ENCODE measurements at places on chromosomes 3 and 15.

DNA sequence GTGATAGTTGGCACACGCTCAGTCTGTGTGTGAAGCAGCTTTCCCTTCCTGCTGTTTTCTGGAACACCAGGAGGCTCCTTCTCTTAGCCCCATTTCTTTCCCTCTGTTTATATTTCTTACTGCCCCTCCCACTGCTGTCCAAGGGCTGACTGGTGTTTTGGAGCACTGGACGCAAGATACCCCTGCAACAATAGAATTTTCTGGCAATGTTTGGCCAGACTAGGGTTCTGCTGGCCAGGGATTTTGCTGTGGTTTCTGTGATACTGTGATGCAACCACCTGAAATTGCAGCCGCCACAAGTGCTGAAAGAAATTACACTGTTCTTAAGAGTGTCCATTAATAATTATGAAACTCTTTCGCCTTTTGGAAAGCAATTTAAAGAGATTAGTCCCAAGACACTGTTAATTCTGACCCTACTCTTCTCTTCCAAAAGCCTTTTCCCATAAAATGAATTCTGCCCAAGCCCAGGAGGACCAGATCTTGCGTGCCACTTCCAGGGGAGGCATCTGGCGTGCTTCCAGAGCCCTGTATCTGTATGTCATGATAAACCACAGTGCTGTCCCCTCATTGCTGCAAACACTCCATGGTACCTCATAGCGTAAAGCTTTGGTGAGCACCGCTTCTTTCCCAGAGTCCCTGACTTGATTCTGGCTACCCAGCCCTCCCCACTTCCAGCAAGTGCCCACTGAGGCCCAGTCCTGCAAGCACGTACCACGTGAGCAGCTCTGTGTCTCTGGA lies 159.4 kb upstream of the CHRM5 start:
- DNase-seq, result peak; percentile 43

- DNase-seq, result no peak
These were observed 58.8 kb upstream of the GOLGA8A start for GRCh38 chr15:34496207-34496995.

GRCh38 chr3:123270818-123271217 lies 69.1 kb downstream of the SEC22A start:
- DNase-seq, result no peak

DNA sequence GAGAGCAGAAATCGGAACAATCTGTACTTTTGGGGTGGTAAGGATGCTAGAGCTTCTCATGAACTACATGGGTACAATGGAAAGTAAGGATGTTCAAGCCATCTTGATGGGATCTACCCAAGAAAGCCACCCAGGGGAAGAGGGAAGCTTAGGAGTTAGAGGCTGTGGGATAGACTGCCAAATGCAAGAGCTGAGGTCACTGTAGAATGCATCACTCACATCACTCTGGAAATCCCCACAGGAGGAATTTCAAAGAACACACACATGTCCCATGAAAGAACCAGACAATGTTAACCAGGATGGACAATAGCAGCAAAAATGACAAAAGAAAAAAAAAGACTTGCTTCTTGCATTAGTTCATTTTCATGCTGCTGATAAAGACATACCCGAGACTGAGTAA lies 32.8 kb upstream of the UBE2E2 start:
- no peak for DNase-seq

DNA sequence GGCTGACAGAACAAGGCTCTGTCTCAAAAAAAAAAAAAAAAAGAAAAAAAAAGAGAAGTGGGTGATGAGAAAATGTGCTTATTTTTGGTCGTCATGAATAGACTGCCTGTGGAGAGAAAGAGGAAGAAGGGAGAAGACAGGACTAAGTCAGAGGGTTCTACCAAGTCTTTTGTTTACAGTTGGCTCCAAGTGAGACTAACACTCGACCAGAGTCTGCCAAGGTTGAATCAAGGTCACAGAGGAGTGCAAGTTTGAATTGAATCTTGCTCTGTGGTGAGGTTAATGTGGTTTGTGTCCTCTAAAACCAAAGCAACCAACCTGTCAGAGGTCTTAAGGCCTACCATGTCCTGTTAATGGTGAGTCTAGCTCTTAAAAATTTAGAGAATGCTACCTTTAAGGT lies 334.1 kb upstream of the GRM7 start:
- DNase-seq, result peak; percentile 26

DNA sequence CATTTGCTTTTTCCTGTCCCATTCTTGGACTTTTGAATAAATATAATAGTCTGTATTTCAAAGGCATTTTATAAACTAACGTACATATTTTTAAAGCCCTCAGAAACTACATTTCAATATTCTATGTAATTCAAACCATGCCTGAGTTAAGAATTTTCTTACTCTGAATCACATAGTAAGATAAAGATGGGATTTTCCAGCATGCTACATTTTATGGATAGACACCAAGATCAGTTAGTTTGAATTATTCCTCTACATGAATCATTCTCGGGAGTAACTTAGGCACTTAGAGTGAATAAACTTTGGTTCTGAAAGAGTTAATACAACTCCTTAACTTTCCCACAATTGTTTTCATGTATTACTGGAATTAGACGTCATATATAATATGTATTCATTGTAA lies 713.3 kb upstream of the CBLB start:
- no peak for DNase-seq

- DNase-seq, result no peak
These were observed 81.1 kb downstream of the PDCD6IP start for GRCh38 chr3:33879540-33879939.

DNA sequence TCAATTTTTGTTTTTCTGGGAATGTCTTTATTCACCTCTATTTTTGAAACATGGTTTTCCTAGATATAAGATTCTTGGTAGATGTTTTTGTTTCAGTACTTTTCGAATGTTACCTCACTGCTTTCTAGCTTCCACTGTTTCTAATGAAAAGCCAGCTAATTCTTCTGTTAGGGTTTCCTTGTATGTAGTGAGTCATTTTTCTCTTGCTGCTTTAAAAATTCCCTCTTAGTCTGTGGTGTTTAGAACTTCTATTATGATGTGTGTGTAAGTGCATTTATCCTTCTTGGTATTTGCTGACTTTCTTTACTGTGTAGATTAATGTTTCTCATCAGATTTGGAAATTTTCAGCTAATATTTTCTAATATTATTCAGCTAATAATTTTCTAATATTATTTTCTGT lies 151.1 kb upstream of the OSTN start:
- DNase-seq, result no peak

DNA sequence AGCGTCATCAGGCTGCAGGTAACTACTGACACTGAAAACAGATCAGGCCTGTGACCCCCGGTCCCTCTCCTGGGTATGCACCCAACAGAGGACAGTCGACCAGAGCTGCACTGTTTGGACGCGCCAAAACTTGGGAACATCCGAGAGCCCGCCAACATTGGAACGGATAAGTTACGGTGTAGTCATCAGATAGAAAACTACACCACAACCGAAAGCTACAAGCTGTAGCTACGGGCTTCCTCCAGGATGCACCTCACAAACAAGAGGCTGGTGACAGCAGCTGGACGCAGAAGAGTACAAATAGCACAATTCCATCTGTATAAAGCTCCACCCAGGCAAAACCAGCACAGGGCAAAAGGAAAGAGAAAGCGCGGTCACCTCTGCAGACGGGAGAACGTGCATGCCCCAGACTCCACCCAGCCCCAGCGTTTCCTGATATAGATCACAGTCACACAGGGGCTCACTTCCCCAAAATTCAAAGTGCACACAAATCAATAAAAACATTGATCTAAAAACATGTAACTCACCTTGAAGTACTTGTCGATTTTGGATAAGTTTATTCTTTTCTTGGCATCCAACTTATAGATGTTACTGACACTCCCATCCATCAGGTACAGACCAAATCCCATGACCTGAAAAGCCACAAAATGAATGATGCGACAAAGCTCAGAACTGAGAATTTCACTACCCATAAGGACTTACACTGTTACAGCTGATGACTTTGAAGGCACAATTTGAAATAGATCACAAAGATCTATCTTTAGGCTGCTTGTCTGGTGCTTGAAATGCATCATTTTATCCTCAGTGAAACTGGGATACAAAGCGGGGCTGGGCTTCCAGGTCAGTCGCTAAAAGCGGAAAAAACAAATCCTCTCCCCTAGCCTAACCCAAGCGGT lies 43.3 kb downstream of the CYFIP1 start:
- DNase-seq, result no peak

DNA sequence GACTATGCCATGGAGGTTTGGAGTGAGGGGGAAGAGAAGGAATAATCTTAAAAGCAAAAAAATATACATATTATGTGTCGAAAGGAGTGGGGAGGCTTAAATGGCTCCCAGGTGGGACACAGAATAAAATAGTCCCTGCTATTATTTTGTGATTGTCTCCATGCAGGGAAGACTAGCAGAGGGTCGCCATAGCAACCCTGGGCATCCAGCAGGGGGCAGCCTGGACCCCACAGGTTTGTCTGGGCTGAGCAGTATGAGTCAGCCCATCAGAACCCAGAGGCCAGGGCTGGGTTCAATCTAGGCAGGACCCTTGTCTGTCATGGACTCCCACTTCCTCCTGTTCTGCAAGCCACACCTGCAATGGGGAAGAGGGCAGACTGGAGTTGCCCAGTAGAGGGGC lies 17.6 kb upstream of the LINGO1 start:
- DNase-seq, result peak; percentile 56

- DNase-seq, result no peak
These were observed 52.5 kb upstream of the TTBK2 start for GRCh38 chr15:42973114-42973513.
